Vagina (tissue), 2 donors: ENCODE measurements at places on chromosomes 4 and X.

- DNase-seq: no peak
Measured at GRCh38 chrX:31154946-31155345, 83.1 kb upstream of the FTHL17 start.

DNA sequence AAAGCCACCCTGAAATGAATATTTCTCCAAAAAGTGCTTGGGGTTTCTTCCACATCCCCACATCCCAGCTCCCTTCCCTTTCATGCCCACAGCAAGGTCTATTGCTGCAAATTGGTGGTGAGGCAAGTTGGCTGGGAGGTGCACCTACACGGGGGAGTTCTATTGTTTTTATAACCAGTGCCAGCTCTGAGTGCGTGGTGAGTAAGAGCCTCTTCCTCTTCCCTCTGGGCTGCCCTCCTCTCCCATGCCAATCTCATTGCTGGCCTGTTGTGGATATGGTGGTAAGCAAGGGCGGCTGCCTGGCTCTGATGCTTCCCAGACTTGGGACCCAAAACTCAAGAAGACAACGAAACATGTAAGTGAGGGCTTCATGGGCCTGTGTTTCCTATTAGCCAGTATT lies 204.3 kb downstream of the SHROOM3 start:
- no peak for DNase-seq

GRCh38 chr4:1568855-1569460 lies 115.2 kb downstream of the FAM53A start:
- DNase-seq: no peak

GRCh38 chrX:49910344-49910743 lies 12.1 kb upstream of the CLCN5 start:
- DNase-seq: no peak

GRCh38 chr4:26213317-26213716 lies 107.5 kb upstream of the RBPJ start:
- no peak for DNase-seq

DNA sequence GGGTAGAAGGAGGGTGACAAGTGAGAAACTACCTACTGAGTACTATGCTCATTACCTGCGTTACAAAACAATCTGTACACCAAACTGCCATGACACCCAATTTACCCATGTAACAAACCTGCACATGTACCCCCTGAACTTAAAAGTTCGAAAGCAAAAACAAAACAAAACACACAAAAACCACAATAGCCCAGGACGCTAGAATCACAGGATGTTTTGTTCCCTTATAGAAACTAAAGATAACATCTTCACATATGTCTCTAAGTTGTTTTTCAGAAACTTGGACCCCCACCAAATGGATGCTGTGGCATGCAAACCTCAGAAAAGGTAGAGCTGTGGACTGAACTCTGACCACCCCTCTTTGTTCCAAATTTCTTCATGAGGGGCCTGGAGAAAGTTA lies 25.2 kb upstream of the PNMA5 start:
- no peak for DNase-seq
